ENCODE measurements at places on chromosomes 12 and 14.

GRCh38 chr12:67355428-67356379, 86.5 kb downstream of the CAND1 start:
- no peak for DNase-seq

- DNase-seq = no peak
Measured at GRCh38 chr12:66279123-66279712, 23.1 kb upstream of the HELB start.

DNA sequence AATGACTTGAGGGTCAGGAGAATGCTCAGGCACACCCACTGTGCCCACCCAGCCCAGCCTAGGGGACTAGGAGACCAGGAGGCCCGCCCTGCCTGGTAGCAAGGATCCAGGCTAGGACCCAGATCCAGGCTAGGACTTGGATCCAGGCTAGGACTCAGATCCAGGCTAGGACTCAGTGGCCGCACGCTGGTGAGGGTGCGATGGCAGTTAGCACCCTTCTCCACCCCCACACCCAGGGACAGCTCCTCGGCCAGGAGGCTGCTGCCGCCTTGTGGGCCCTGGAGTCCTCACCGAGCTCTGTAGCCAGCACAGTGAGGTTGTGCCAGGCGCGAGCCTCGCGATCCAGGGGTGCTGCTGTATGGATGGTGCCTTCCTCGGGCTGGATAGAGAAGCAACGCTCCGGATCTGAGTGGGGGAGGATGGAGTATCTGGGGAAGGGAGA, 5.1 kb downstream of the CDH24 start:
- DNase-seq = no peak

GRCh38 chr12:2111826-2112225, 59.0 kb downstream of the CACNA1C start:
- no peak for DNase-seq

GRCh38 chr14:100714258-100714892, 12.3 kb upstream of the DLK1 start:
- no peak for DNase-seq

DNA sequence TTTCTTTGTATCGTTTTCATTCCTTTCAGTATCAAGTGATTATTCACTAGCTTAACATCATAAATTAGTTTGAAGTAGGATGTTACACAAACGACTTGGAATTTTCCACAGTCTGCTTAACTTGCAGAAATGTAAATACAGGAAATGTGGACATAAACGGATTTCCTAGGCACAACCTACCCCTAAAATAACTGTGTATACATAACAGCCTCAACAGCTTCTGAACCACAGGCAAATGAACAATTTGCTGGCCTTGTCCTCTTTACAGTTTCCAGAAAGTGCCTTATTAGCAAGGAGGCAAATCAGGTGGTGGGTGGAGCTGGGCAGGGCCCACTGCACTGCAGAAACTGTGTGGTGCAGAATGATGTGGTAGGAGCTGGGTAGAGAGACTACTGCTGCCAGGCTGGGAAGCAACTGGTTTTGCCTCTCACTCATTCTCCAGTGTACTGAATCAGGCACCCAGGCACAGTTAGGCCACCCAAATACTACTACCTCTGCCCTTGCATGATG, 14.1 kb downstream of the DRAM1 start:
- peak; percentile 89 for DNase-seq

GRCh38 chr14:105160776-105161175, 7.8 kb downstream of the JAG2 start:
- DNase-seq = no peak

DNA sequence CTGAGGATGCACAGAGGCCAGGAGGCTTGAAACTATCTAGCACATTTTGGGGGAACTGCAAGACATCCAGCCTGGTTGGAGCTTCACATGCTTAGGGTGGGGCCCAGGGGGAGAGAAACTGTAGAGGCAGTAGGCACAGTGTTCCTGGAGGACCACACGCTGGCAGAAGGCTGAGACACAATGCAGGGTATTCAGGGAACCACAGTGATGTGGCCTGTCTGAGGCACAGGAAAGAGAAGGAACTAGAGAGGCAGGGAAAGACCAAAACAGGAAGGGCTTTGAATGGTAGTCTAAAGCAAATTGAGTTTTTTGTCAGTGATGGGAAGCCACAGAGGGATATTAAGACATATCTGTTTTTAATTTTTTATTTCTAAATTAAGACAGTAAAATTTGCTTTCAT, 100.2 kb upstream of the PRICKLE1 start:
- DNase-seq = no peak

- peak; percentile 54 for DNase-seq
Measured at GRCh38 chr12:93441081-93441616, 598 bp downstream of the UBE2N start.

DNA sequence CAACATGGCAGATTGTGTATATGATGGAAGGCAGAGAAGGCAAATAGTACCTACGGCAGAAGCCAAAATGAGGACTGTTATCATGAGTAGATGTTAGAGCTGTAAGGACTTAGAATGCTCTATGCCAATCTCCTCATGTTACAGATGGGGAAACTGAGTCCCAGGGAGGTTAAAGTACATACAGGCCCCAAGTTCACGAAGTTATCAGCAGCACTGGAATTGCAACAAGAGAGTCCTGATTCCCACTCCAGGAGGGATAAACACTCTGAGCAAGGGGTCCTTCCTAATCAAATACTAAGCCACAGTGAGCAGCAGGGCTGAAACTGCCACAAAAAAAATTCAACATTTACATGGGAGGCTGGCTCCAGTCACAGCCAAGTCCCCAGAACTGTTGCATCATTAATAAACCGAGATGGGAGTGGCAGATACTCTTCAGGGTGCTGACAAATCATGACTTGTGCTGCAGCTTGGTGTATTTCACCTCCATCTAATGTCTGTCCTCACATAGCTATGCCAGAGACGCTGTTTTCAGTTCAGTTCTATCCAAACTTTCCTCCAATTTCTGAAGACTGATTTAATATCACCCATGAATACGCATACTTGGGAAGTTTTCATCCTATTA, 24.2 kb downstream of the NUAK1 start:
- no peak for DNase-seq

- DNase-seq = no peak
Measured at GRCh38 chr12:85765453-85765869, 70.7 kb downstream of the RASSF9 start.

- DNase-seq = no peak
Measured at GRCh38 chr12:85448548-85449139, 168.6 kb downstream of the ALX1 start.

DNA sequence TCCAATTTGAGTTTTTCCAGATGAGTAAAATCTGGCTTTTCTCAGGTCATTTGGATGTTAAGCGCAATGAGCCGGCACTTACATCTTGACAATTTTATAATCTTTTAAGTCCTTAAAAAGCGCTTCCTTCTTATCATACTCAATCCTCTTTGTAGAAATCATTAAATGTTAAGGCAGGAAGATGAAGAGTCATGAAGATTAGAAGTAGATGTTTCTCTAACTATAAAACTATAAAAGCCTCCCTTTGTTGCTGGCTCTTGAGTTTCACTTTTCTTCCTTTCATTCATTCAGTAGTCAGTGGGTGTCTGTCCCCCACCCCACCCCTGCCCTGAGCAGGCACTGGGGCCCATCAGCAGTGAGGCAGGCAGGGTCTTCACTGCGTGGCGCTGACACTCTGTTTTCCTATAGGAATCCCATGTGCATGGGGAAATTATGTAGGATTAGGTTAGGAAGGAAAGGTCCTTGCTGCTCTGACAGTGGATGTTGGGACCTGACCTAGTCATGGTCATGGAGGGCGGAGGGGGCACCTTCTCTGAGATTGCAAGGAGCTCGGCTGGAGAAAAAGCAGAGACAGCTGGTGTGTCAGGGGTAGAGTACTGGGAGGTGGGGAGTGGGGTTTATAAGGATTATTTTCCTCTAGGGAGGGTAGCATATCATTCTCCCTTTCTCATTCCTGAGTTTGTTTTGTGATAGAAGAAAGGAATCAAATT, 65.8 kb downstream of the CCDC92 start:
- DNase-seq = no peak

- DNase-seq = no peak
Measured at GRCh38 chr12:131226345-131227265, 272.9 kb downstream of the ADGRD1 start.

GRCh38 chr12:7122811-7123769, 5.6 kb downstream of the RBP5 start:
- no peak for DNase-seq

- no peak for DNase-seq
Measured at GRCh38 chr14:39665075-39665475, 232.8 kb upstream of the FBXO33 start.
